ENCODE measurements at places on chromosomes 16 and 17.

DNA sequence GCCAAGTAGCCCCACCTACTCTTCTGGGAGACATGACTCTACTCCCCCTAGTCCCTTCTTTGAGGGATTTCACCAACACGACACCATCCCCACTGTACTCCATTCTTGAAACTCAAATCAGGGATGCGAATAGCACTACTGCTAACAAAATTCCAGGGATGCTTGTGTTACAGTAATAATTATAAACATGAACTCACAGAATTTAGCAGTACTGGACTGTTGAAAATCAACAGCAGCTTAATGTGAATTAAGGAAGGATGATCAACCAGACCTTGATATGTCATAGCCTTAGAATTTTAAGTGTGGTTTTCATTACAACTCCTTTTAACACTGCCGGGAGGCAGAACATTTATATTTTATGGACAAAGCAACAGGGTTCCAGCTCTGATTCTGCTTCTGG, 37.9 kb downstream of the AMFR start:
- DNase-seq, result no peak

DNA sequence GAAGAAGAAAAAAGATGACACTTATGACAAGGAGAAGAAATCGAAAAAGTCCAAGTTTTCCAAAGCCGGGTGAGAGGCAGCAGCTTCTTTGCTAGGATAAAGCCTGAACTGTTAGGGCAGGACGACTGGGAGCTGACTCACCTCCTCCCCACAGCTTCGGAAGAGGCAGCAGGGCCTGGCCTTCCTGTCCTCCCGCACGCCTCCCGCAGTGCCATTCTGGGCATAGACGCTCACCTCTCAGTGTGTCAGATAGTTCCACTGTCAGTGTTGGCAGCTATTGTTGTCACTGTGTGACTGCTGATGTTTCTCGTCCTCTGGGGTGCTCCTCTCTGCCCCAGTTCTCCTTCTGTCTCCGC, 12.6 kb downstream of the UBN1 start:
- no peak for DNase-seq

DNA sequence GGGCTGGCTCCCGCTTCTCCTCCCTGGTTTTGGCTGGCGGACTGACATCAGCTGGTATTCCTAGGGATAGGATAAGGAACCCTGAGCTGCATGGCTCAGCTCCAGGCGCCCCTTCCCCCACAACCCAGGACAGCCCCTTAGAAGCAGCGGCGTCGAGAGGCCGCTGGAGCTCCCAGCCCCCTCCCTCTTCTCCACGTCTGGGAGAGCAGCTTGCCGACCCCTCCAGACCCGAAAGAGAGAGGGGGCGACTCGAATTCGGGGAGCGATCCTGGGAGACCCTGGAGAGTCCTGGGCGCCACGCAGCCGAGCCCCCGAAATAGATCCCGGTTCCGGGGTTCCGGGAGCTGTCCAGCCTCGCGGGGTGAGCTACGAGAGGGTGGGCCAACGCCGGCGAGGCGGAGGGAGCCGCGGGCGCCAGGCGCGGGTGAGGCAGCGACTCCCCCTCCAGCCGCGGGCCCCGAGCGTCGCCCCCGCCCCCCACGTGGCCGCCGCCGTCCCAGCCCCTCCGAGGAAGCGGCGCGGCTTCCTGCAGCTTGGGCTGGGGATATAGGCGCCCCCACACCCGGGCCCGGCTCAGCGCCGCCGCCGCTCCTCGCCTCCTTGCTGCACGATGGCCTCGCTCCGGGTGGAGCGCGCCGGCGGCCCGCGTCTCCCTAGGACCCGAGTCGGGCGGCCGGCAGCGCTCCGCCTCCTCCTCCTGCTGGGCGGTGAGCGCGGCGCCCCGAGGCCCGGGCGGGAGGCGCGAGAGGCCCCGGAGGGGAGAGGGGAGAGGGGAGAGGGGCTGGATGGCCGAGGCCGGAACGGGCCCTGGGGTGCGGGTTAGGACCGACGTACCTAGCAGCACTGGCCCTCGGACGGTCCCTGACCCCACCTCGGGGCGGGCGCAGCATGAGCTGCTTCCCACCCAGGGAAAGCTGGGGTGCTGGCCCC, at the start of gene RAMP2:
Gene RAMP2, plus strand, starts transcription at position 576 of the 930 bp plus-strand sequence. Its CDS starts 35 bp downstream, at position 611.
- peak; percentile 56 for DNase-seq

DNA sequence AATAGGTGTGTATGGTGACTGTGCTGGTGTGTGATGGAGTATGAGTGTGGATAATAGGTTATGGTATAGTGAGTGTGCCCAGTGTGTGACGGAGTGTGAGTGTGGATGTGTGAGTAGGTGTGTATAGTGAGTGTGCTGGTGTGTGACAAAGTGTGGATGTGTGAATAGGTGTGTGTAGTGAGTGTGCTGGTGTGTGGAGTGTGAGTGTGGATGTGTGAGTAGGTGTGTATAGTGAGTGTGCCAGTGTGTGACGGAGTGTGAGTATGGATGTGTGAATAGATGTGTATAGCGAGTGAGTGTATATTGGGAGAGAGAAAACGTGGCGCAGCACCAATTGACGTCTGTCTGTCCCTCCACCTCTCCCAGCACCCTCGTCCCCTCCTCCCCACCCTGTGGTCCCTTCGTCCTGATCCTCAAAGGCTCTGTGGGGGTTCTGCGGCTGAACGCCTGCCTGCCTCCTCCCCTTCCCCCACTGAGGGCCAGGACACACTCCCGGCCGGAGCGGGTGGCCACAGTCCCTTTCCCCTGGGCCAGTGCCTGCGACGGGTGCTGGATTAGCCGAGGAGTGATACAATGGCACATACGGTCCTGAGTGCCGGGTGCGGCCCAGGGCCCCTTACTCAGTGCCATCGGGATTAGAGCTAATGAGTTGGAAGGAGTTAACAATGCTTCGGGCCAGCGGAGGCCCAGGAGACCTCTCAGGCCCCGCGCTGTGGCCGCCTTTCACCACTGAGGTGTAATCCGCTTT, 160.0 kb downstream of the MRM1 start:
- no peak for DNase-seq

- peak; percentile 26 for DNase-seq
Measured at GRCh38 chr17:74213861-74214391, 555 bp downstream of the TTYH2 start.

GRCh38 chr17:42882166-42882565, 18.4 kb upstream of the G6PC1 start:
- DNase-seq, result no peak

- DNase-seq, result peak; percentile 20
Measured at GRCh38 chr16:78396046-78396445, 296.6 kb downstream of the WWOX start.

DNA sequence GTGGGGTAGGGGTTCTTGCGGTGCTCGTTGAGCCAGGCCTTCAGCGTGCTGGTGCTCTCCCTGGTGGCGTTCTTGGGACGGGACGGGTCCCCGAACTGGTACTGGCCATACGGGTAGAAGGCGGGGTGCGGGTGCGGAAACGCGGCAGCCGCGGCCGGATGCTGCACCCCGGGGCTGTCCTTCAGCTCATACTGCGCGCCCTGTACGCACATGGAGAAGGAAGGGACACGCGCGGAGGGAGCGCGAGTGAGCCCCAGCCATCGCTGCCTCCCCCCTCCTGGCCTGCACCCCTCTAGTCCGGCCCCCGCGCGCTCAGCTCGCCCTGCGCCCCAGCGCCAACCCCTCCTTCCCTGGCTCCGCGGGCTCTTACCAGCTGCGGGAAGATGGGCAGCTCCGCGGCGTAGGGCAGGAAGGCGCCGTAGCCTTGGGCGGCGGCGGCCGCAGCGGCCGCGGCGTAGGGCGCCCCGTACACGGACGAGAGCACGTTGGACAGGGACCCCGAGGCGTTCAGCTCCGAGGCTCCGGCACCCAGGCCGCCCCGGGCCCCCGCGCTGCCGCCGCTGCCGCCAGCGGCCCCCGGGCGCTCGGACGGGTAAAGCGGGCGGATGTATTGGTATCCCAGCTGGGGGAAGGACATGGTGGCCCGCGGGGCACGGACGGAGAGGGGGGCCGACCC, 1.0 kb downstream of the IRX3 start:
- no peak for DNase-seq

DNA sequence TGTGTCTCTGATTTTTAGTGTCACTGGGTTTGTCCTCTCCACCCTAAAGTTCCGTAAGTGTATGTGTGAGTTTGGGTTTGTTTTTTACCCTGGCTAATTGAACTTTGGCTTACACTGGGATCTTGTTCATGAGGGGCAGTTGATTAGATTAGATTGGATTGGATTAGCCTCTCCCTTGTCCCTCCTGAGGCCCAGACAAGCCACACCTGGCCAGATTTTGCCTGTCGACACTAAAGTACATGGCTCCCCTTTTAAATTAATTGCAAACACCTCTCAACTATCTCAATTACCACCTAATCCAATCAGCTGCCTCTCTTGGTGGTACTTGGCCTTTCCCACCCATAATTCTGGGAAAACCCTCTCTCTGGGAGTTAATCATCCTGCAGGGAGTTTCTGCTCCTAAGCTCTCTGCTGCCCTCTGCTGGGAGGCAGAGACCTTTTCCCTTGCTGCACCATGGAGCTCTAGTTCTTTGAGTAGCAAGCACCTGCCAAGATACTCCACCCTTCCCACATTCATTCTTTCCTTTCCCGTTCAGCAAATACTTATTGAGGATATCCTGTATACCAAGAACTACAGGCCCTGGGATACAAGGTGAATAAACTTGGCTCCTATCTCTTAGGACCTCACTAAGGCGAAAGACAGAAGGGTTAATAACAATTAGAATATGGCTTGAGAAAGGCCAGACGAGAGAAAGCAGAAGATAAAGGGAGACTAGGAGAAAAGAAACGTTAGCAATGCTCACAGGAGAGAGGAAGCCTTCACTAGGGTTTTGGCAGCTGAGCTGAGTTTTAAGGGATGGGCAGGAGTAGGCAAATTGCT, 60.0 kb upstream of the MPHOSPH6 start:
- DNase-seq, result peak; percentile 44

- no peak for DNase-seq
Measured at GRCh38 chr16:70393662-70394061, 45.2 kb downstream of the ST3GAL2 start.

GRCh38 chr17:50280801-50281441, 6.7 kb downstream of the TMEM92 start:
- no peak for DNase-seq

DNA sequence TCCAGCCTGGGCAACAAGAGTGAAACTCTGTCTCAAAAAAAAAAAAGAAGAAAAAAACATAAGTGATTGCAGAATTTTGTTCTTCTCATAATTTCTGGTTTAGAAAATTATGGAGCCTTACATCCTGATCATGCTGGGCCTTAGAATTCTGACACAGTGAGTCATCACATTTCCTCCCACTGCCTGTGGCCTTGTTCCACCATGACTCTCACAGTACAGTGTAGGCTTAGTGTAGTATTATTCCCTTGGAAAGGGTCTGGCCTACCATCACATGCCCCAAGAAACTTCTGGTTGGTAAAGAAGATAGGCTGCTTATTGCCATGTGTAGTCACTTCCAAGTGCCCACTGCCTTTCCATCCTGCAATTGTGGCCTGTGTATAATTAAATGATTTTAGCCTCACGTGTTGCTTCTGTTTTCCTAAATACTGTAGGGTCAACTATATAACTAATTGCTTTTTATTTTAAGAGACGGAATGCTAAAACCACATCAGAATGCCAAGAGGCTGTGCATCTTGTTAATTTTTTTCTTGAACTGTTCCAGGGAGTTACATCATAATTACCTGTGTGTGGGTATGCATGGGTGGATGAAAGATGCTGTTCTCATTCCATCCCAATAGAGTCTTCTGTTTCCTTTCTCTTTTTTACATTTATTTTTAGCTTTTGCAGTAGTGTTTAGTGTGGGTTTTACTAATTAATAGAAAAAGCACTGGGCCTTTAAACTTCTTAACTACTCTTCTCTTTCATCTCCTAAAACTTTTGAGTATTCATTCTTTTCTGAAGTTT, 25.9 kb downstream of the OGFOD1 start:
- no peak for DNase-seq

DNA sequence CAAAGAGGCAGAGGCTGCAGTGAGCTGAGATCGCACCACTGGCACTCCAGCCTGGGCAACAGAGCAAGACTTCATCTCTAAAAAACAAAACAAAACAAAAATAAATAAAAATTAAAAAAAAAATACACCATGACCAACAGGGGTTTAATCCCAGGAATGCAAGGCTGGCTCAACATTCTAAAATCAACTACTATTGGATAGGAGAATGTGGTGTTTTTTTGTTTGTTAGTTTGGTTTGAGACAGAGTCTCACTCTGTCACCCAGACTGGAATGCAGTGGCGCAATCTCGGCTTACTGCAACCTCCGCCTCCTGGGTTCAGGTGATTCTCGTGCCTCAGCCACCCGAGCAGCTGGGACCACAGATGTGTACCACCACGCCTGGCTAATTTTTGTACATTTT, 19.9 kb downstream of the GFOD2 start:
- DNase-seq, result no peak

DNA sequence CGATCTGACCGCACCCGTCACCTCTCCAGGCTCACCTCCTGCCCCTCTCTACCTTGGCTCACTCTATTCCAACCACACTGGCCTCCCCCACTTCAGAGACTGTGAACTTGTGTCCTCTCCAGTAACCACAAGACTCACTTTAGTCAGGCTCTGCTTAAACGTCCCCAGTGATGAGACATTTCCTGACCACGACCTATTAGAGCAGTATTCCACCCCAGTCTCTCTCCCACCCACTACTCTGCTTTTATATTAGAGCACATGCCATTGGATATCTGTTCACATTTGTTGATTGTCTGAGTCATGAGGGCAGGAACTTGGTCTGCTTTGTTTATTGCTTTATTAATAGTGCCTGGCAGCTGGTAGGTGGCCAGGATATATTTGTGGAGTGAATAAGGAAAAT, 20.1 kb downstream of the COX11 start:
- DNase-seq, result no peak

- DNase-seq, result peak; percentile 53
Measured at GRCh38 chr16:69057400-69058378, 47.8 kb upstream of the HAS3 start.
